ENCODE measurements at places on chromosomes 2 and 18.

DNA sequence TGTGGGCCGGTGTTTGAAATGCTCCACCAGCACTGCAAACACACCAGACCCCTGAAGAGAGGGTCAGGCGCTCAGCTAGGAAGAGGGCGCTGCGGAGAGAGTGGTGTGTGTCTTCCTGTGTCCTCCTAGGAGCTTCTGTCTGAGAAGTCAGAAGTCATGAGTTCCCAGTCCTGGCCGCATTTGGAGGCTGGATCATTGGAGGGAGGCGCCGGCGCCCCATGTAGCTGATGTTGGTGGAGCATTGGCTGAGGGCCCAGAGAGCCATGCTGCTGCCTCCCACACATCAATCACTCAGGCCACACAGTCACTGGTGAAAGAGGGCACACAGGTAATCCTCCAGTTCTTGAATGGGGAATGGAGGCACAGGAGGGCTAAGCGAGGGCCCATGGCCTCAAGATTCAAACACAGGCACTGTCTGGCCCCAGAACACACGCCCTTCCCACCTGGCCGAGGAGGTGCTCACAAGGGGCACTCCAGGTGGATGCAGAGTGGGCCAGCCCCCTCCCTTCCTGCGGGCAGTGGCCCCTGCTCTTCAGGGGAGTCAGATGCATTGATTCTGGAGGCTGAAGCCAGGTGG lies 66.3 kb downstream of the RRM2 start:
- no peaks in the 10 kb centered on the region for H3K27me3 ChIP-seq
- no peak overlapping the region for H3K4me3 ChIP-seq
- no peak for DNase-seq
- H3K27ac ChIP-seq, result no peak overlapping the region

DNA sequence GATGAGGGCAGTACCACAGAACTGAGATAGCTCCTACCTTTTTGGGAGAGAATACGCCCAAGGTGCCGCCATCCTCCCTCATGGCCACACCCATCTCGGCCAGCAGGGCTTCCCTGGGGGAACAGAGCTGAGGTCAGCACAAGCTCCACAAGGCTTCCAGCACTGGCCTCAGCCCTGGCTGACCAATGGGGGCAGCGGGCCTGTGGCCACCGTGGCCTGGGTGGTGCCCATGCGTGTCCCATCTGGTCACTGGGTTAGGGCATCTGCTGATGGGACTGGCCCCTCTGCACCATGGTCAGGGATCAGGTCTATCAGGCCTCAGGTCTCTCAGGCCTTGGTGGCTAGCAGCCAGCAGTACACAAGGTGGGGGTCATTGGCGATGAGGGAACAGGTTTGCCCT lies 50.9 kb downstream of the KIF1A start:
- H3K27ac ChIP-seq, result no peak overlapping the region
- no peaks in the 10 kb centered on the region for H3K36me3 ChIP-seq

DNA sequence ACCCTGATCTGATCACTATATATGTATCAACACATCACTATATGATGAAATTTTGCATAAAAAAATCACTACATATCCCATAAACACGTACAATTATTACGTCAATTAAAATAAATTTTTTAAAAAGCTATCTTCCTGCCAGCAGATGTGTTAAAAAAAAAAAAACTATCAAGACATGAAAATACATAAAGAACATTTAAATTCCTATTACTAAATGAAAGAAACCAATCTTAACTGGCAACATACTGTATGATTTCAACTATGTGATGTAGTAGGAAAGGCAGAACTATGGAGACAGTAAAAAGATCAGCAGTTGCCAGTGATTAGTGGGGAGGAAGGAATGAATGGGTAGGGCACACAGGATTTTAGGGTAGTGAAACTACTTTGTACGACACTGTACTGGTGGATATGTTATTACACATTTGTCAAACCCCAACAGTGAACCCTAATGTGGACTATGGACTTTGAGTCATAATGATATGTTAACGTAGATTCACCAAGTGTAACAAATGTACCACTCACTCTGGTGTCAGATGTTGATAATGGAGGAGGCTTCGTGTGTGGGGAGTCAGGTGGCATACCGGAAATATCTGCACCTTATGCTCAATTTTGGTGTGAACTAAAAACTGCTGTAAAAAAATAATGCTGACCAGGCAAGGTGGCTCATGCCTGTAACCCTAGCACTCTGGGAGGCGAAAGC lies 27.4 kb downstream of the USP34 start:
- H3K27me3 ChIP-seq, result no peaks in the 10 kb centered on the region
- no peak overlapping the region for H3K27ac ChIP-seq
- peaks cover 26% of the 10 kb centered on the region for H3K36me3 ChIP-seq
- no peak overlapping the region for H3K4me3 ChIP-seq

DNA sequence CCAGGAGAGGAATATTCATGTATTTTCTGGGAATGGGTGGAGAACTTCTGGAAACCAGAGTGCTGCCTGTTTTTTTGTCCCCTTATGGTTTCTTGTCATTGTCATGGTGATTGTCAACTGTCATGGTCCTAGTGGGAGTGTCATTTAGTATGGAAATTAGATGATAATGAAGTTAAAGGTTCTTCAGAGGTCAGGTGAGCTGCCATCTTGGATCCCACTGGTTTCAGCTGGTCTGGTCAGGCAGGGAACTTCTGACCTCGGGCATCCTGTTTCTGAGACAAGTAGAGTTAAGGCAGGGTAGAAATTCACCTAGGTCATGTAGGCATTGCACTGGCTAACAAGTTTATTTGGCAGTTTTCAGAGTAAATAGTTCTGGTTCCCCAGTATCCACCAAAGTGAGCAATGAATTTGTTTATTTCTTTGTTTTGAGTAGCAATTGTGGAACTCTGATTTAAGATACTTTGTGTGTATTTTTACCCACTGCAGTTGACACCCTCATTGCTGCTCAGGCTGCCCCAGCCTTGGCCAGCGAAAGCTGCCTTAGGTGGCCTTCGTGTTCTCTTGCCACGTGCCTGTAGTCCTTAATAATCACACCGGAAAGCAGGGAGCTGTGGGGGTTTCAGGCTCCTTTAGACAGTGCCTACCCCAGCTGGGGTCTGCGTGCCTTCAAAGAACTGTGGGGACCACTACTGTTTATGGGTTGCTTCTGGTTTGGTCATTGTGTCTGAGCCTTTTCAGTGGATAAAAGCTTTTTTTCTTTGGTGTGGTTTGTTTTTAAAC lies 48.7 kb downstream of the NCK2 start:
- no peak for DNase-seq
- peaks cover 85% of the 10 kb centered on the region for H3K4me1 ChIP-seq
- H3K27me3 ChIP-seq, result no peaks in the 10 kb centered on the region
- peak overlapping the region; percentile 64 for H3K27ac ChIP-seq

- no peaks in the 10 kb centered on the region for H3K4me1 ChIP-seq
- no peak overlapping the region for H3K4me3 ChIP-seq
- H3K36me3 ChIP-seq, result no peaks in the 10 kb centered on the region
- no peaks in the 10 kb centered on the region for H3K27me3 ChIP-seq
- H3K27ac ChIP-seq, result no peak overlapping the region
- DNase-seq, result no peak
These were observed 229.2 kb upstream of the RGPD4 start for GRCh38 chr2:107597507-107597906.

- H3K27me3 ChIP-seq, result no peaks in the 10 kb centered on the region
- peaks cover 6% of the 10 kb centered on the region for H3K36me3 ChIP-seq
- H3K4me1 ChIP-seq, result peaks cover 21% of the 10 kb centered on the region
- H3K4me3 ChIP-seq, result peak overlapping the region; percentile 38
These were observed 96.5 kb downstream of the EHBP1 start for GRCh38 chr2:62801814-62802523.

DNA sequence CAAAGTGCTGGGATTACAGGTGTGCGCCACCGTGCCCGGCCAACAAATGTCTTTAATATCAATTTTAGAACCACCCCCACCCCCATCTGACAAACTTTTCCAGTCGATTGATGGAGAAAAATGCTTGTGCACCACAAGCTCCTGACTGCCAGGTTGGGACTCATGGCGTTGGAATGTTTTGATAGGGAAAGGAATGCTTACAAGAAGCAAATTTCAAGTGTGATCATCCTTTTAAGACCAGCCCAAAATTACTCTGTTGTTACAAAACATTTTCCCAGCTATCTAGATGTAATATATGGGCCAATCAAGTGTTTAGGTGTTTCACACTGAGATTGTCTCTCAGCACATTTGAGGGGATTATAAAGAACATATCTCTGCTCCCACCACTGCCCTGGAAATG lies 45.2 kb downstream of the UBXN4 start:
- peaks cover under 1% of the 10 kb centered on the region for H3K4me1 ChIP-seq
- peaks cover 40% of the 10 kb centered on the region for H3K36me3 ChIP-seq
- DNase-seq, result no peak
- no peaks in the 10 kb centered on the region for H3K27me3 ChIP-seq
- H3K4me3 ChIP-seq, result no peak overlapping the region

DNA sequence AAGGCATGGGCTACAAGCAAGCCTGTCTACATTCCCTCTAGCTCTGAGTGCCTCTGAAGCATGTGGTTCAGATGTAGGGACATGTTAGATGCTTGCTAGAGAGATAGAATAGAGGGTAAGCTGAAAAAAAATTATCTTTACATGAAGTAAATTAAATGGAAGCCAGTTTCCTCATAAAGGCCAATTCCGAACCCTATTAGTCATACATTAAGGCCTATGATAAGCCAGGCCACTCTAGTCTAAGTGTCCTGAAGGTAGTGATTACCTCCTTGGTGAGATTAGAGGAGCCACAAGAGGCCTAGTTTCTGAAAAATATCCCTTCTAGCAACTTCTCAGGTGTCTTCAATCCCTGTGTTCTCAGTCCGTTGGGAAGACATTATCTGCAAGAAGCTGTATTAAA lies 72.4 kb upstream of the NPAS2 start:
- H3K4me1 ChIP-seq, result no peaks in the 10 kb centered on the region
- no peaks in the 10 kb centered on the region for H3K36me3 ChIP-seq
- DNase-seq, result no peak
- H3K27me3 ChIP-seq, result peaks cover 22% of the 10 kb centered on the region

DNA sequence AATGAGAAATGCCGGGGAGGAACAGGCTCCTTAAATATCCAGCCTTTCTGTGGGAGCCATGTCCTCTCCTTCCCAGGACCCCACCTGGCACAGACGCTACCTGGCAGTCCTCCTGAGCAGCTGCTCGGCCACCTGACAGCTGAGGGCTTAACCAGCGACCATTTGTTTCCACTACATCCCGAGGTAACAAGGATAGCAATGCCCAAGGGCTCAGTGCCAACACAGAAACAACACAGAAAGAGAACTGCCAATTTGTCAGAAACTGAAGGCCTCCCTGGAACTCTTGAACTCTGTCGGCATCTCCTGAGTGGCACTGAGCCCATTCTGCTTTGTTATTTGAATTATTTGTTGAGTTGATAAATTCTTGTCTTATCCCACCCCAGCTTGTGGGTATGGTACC lies 122.2 kb upstream of the ARHGAP28 start:
- no peaks in the 10 kb centered on the region for H3K27me3 ChIP-seq
- no peaks in the 10 kb centered on the region for H3K36me3 ChIP-seq
- no peak for DNase-seq

DNA sequence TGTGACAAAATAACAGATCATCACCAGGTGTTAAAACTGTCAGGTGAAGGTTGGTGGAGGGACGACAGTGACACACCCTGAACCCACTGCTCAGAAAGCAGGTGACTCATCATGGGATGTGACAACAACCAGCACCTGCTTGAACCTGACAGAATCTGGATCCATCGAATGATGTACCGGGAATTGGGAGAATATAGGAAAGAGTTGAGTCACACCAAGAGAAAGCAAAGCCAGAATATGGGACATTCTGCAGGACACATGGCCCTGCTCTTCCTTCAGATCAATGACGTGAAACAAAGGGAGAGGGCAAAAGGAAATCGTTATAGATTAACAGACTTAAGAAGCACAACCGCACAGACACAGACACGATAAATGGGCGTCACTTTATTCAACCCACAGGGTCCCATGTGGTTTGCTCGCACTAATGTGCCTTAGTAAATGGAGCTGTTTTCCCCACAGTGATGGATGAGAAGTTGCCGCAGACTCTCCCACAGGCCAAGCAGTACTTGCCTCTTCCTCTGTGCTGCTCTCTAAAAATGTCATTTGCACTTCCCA lies 100.1 kb downstream of the CRACDL start:
- H3K27me3 ChIP-seq, result peaks cover 12% of the 10 kb centered on the region
- H3K4me3 ChIP-seq, result peak overlapping the region; percentile 71
- peak overlapping the region; percentile 88 for H3K27ac ChIP-seq
- H3K36me3 ChIP-seq, result no peaks in the 10 kb centered on the region

DNA sequence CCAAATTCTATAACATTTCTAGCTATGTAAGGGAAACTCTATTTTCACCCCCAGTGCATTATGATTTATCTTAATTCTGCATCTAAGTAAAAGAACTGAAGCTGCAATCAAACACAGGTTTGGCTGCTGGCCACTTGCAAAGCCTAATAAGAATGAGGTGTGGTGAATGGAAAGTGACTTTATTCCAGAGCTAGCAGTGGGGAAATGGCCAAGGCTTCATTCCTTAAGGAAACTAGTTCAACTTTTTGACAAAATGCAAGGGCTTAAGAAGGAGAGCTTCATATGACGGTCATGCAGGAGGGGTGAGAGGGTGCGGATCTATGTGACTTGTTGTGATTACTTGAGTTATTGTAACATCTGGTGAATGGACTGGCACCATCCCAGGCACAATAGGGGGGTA lies 1802.0 kb downstream of the SUCLG1 start:
- no peaks in the 10 kb centered on the region for H3K4me1 ChIP-seq
- DNase-seq, result no peak
- no peaks in the 10 kb centered on the region for H3K27me3 ChIP-seq

- no peaks in the 10 kb centered on the region for H3K4me1 ChIP-seq
- H3K36me3 ChIP-seq, result peaks cover 70% of the 10 kb centered on the region
- no peak overlapping the region for H3K4me3 ChIP-seq
- H3K27me3 ChIP-seq, result no peaks in the 10 kb centered on the region
These were observed 19.0 kb upstream of the SAG start for GRCh38 chr2:233288663-233289062.

GRCh38 chr18:9017167-9017904 lies 85.2 kb upstream of the NDUFV2 start:
- peak; percentile 84 for DNase-seq
- H3K27ac ChIP-seq, result peak overlapping the region; percentile 63
- no peaks in the 10 kb centered on the region for H3K36me3 ChIP-seq
- peaks cover 20% of the 10 kb centered on the region for H3K4me1 ChIP-seq
- H3K4me3 ChIP-seq, result peak overlapping the region; percentile 66

DNA sequence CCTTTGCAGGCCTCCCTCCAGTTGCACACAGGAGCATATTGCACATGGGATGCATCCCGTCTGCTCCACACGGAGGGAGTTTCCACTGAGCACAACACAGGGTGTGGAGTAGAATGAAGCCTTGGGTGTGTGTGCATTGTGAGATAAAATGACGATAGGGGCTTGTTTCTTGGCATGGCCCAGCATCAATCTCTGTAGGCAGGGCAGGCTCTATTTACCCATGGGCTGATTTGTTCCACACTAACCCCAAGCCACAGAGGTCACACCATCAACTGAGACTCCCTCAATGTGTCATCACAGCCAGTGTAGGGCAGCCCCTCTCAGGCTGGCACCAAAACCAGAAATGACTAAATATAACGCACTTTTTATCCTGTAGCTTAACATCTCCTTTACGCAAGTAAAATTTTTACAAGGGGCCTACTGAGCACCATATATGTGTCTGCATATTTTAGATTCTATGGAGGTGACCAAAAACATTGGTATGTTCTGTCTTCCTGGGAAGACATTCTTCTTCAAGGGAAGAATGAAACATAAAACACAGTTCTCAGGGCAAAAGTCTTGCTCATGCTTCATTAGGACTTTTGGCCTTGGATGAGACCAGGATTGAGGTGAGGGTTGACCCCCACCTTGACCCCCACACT lies 2.7 kb upstream of the GKN1 start:
- H3K27ac ChIP-seq, result no peak overlapping the region
- H3K4me1 ChIP-seq, result no peaks in the 10 kb centered on the region
- H3K4me3 ChIP-seq, result no peak overlapping the region
- H3K36me3 ChIP-seq, result no peaks in the 10 kb centered on the region
- H3K27me3 ChIP-seq, result peaks cover 16% of the 10 kb centered on the region

Data from T-helper 2 cell treated with Interferon-gamma antibody and Interleukin-4, amounts not matched to agents 5 μg/mL and 100 μg/mL, for 36 hours (primary cell).